ENCODE measurements at places on chromosomes 4 and X.

DNA sequence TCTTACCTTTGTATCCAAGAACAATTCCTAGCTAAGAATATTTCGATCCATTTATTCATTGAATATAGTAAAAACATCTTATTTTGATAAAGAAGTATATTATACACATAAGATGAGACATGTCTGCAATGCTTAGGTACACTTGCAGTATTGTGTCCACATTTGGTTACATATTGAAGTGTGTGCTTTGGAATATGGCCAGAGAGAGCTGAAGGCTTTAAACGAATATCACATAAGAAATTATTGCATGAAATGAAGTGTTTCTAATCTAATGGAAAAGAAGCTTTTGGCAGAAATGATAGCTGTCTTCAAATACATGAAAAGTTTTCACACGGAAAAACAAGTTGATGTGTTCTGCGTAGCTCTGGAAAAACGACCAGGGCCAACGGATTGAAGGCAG lies 516.1 kb upstream of the ZFP42 start:
- no peak for DNase-seq

- no peak for DNase-seq
Observed at GRCh38 chrX:68204521-68205038, 228.7 kb downstream of the OPHN1 start.

GRCh38 chrX:41108007-41108406 lies 22.8 kb downstream of the USP9X start:
- no peak for DNase-seq

DNA sequence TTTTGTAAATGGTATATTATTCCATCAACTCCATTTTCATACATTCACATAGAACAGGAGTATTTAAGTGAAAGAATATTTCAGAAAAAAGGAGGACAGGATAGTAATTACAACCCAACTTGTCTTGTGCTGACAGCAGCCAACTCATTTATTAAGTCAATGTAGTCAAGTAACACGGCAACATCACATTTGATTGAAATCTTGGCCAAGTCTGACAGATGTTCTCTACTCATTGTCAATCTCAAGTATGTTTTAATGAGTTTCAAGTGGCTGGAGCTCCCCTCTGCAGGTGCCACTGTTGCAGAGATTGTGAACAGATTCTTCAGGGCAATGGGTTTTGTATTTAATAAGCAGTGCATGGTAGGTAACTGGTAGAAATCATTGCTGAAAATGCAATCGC lies 332.5 kb downstream of the C4orf33 start:
- no peak for DNase-seq

GRCh38 chrX:136214551-136214950 lies 36.6 kb downstream of the MAP7D3 start:
- peak; percentile 83 for DNase-seq

GRCh38 chr4:165461159-165461821 lies 82.5 kb downstream of the CPE start:
- peak; percentile 34 for DNase-seq

GRCh38 chr4:1686440-1687036 lies 2.4 kb upstream of the FAM53A start:
- DNase-seq, result no peak

DNA sequence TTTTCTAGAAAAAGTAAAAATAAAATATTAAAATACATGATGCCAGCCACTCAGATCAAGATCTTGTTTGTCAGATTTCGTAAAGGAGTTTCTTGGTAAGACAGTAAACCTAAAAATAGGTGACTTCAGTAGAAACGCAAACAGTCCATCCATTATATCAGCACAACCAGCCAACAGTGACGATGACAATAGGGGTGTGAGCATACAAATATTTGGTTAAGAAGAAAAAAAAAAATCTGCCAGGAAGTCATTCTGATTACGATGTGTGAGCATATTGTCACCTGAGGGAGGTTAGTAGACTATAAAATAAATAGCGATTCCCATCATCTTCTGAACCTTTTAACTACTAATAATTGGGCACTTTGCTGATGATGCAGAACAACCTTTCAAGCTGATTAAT lies 37.6 kb downstream of the SLC7A11 start:
- DNase-seq, result no peak

GRCh38 chr4:54065282-54066087 lies 1.1 kb upstream of the CHIC2 start:
- peak; percentile 68 for DNase-seq

DNA sequence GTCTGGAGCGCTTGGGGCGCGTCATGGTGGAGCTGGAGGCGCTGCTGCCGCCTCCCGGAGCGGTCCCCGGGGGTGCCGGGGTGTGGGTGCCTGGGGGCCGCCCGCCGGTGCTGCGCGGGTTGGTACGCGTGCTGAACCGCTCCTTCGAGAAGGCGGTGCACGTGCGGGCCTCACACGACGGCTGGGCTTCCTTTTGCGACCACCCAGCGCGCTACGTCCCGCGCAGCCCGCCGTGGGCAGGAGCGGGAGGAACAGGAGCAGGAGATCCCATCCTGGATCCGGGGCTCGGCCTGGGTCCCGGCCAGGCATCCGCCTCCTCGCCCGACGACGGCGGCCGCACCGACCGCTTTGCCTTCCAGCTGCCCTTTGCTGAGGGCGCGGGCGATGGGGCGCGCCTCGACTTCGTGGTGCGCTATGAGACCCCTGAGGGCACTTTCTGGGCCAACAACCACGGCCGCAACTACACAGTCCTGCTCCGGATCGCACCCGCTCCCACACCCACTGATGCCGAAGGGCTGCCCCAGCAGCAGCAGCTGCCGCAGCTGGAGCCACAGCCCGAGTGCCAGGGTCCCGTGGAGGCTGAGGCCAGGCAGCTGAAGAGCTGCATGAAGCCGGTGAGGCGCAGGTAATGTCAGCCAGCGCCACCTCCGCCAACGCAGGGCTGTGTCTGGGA lies 792 bp downstream of the PPP1R3F start:
- no peak for DNase-seq

DNA sequence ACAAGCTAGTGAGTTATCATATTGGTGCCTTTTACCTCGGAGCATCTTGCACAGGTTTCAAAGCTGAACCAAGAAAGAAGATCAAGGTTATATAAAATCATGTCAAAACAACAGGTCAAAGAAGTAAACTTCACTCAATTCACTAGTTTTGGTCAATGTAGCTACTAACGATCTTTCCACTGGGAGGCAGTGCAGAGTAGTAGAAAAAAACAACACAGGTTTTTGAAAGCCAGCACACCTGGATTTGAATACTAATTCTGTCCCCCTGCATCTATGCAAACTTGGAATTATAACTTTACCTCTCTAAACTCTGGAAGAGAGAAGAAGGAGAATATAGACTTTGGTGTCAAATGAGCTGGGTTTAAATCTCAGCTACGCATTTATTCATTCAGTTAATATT lies 266.1 kb downstream of the GRIA3 start:
- no peak for DNase-seq

GRCh38 chr4:5996641-5997040 lies 21.6 kb downstream of the C4orf50 start:
- DNase-seq, result no peak

GRCh38 chr4:118775405-118775804 lies 60.5 kb downstream of the SEC24D start:
- DNase-seq, result no peak

- peak; percentile 27 for DNase-seq
Observed at GRCh38 chr4:172578712-172579111, 589.9 kb upstream of the GALNT7 start.

DNA sequence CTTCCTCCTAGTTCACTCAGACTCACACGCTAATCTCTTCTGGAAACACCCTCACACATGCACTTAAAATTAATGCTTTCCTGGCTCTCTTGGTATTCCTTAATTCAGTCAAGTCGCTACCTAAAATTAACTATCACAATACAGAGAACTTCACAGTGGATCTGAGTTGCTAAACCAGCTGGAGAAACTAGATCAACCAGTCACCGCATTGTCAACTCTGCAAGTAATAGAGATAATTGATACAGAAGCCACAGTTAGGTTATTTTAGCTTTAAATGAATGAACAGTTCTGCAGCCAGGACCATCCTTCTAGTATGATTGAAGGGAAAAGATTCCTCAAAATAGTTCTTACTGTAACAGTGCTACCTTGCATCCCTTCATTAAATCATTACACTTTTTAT lies 6.0 kb upstream of the TBC1D9 start:
- DNase-seq, result no peak

DNA sequence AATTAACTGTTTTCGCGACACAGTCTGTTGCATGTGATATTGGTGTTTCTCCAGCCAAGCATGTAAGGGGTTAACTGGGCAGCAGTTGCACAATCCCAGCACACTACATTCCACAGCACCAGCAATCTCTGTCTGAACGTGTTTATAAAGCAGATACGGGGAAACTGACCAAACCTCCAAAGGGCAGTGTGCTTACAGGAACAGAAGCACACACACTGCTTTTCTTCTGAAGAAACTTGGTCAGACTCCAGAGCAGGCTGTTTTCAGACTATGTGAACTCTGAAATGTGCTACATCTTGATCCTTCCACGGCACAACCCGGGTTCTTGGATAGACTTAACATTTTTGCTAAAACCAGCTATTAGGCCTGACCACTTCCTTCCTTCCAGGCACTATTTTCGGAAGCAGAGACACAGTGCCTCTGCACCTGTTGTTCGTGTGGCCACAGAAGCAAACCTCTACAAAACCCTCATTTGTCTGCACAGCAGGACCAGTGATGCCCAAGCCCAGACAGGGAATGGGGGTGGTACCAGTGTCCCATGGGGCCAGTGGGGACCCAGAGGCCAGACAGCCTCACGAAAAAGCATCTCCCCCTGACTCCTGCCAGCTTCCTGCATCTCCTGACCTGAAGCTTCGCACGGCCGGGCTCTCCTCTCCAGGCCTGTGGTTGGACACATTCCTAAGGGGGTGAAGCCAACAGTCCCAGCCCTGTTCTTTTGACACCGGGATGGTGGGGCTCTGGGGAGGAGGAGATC lies 90.1 kb downstream of the IRF2 start:
- peak; percentile 97 for DNase-seq

DNA sequence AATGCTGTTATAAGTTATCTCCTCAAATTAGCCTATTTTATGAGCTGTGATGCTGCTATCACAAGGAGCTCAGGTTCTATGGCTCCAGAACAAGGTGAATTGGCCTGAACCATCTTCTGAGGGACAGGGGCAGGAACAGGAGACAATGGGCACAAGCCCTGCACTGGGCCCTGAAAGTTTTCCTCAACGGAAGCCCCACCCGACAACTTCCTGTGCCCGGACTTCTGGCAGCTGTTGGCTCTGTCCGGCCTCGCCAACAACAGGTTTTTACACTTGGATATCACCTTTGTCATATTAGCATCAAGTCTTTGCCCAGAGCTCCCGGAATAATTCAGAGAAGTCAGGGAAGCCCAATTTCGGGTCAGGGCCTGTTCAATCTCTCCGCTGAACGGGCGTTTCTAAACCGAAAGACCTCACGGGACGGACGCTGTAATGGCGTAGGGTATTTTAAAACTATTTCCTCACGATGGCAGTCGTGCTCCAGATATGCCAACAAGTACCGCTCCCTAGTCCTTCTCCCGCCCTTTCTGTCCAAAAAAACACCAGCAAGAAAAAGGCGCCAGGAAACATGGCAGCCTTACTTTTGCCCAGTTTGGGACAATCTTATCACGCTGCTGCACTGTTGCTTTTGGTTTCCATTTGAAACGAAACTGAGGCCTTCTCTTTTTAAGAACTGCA lies 201.0 kb upstream of the STK26 start:
- no peak for DNase-seq

GRCh38 chr4:101724093-101724492 lies 66.4 kb upstream of the BANK1 start:
- no peak for DNase-seq

DNA sequence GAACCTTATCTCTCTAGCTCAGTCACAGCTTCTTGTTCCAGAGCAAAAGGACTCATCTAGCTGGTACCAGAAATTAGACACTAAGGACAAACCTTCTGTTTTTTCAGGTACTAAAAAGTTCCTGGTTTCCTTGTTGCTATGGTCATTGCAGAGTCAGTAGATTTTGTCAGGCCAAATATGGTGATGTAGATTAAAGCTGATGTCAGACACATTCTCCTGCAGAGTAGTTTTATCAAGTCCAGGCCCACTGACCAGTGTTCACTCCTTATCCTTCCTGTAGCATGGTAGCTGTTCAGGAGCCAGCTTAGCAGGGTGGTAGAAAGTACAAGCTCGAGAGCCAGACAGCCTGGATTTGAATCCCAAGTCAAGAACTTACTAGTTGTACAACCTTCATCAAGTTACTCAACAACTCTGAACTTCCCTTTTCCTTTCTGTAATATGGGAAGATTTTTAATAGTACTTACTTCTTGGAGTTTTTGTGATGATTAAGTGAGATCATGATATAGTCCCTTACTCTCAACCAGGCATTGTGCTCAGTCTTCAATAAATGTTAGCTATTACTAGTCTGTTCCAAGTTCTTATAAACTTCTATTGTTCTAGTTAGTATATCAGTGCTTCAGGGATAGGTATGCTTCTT lies 17.9 kb downstream of the OCRL start:
- DNase-seq, result no peak
